ENCODE measurements at places on chromosomes 7 and 10.

- peak; percentile 87 for DNase-seq
- H3K4me1 ChIP-seq: peaks cover 10% of the 10 kb centered on the region
- H3K4me3 ChIP-seq: peak within 1 kb of the TSS; percentile 43
- no peaks in the 10 kb centered on the region for H3K27me3 ChIP-seq
- H3K27ac ChIP-seq: peak within 1 kb of the TSS; percentile 24
Measured at GRCh38 chr10:132307823-132308586, at the start of gene STK32C. Gene STK32C (minus strand): TSS chr10:132307950. CDS start chr10:132307833, 117 bp downstream.

GRCh38 chr10:28382525-28383269 is 79.8 kb upstream of the MPP7 start:
- no peak overlapping the region for H3K4me3 ChIP-seq
- peaks cover 21% of the 10 kb centered on the region for H3K4me1 ChIP-seq
- H3K36me3 ChIP-seq: no peaks in the 10 kb centered on the region
- DNase-seq: no peak
- no peak overlapping the region for H3K27ac ChIP-seq

DNA sequence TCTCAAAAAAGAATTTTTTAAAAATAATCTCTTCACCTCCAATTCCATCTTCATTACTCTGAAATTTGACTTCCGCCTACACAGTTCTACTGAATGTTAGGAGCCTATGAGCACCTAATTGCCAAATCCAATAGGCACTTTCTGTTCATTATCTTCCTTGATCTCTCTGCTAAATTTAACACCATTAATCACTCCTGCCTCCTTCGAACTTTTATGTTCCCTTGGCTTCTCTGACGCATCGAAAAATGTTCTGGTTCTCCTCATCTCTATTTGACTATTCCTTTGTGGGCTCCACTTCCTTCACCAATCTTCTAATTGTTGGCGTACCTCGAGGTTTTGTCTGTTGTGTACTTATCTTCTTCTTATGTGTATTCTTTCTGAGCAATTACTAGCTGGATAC is 87.3 kb downstream of the MTPN start:
- no peaks in the 10 kb centered on the region for H3K27me3 ChIP-seq
- no peak overlapping the region for H3K4me3 ChIP-seq
- H3K36me3 ChIP-seq: no peaks in the 10 kb centered on the region
- no peak overlapping the region for H3K27ac ChIP-seq

- H3K27me3 ChIP-seq: no peaks in the 10 kb centered on the region
- H3K36me3 ChIP-seq: no peaks in the 10 kb centered on the region
- H3K4me1 ChIP-seq: no peaks in the 10 kb centered on the region
- H3K27ac ChIP-seq: no peak overlapping the region
Measured at GRCh38 chr7:147483634-147484292, 1106.8 kb upstream of the C7orf33 start.

DNA sequence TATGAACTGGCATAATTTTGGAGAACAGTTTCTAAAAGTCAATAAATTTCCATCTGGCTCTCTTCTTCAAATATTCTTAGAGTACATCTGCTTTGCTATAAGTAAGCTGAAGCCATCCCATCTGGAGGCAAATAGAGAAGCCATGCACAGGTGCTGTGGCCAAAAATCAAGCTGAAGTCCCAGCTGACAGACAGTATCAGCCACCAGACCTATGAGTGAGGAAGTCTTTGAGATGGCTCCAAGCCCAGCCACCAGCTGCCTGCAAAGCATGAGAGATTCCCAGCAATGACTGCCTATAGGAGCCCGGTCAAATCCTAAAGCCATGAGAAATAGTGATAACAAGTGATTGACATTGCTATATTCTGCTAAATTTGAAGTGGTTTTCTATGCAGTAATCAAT is 21.7 kb upstream of the PRSS58 start:
- DNase-seq: no peak
- H3K4me1 ChIP-seq: no peaks in the 10 kb centered on the region
- H3K4me3 ChIP-seq: no peak overlapping the region
- H3K27me3 ChIP-seq: no peaks in the 10 kb centered on the region
- no peaks in the 10 kb centered on the region for H3K36me3 ChIP-seq

DNA sequence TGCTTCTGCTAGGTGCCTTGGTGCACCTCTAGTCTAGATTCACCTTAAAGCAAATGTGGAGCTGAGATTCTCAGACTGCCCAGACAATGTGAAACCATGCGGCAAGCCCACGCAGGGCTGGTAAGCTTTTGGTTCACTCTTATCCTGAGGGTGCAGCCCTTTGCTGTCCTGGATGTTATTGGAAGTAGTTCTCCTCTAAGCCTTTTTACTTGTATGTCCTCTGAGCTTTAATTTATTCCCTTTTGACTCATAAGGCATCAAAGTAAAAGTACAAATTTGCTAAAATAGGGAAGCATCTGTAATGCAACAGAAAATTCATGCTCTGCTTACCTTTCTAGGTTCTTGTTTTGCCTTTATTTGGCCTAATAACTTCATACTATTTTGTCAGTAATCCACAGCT is 186.8 kb downstream of the MACC1 start:
- H3K36me3 ChIP-seq: no peaks in the 10 kb centered on the region
- H3K4me3 ChIP-seq: no peak overlapping the region
- H3K27ac ChIP-seq: no peak overlapping the region

DNA sequence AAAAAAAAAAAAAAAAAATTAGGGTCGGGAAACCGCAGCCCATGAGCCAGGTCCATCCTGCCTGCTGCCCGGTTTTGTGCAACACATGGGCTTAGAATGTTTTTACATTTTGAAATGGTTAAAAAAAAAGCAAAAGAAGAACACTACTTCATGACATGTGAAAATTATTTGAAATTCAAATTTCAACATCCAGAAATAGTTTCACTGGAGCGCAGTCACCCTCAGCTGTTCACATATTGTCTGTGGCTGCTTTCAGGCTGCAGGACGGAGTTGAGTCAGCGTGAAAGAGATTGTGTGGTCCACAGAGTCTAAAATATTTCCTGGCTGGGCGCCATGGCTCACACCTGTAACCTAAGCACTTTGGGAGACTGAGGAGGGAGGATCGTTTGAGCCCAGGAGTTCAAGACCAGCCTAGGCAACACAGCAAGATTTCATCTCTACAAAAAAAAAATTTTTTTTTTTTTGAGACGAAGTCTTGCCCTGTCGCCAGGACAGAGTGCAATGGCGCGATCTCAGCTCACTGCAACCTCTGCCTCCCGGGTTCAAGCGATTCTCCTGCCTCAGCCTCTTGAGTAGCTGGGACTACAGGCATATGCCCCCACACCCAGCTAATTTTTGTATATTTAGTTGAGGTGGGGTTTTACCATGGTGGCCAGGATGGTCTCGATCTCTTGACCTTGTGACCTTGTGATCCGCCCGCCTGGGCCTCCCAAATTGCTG is 63.9 kb upstream of the ECHDC3 start:
- peaks cover 7% of the 10 kb centered on the region for H3K4me1 ChIP-seq
- no peaks in the 10 kb centered on the region for H3K27me3 ChIP-seq
- no peak overlapping the region for H3K4me3 ChIP-seq

DNA sequence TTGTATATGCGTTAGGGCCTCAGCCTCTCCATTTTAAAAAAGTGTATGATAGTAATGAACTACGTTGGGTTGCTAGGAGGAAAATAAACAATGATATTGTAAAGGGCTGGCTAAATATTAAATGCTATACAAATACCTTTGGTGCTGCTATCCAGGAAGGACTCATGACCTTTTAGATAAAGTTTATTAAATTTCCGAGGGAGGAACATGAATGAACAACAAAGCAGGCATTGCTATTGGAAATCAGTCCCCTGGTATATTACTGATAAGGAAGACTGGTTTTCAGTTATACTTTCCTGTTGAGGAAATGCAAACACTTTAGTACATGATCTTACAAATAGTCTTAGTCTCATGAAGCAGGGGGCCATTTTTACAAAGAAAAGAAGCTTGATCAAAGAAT is 17.2 kb upstream of the AGR2 start:
- no peaks in the 10 kb centered on the region for H3K4me1 ChIP-seq
- no peaks in the 10 kb centered on the region for H3K36me3 ChIP-seq
- DNase-seq: no peak

GRCh38 chr10:75466001-75466400 is 34.6 kb downstream of the LRMDA start:
- H3K36me3 ChIP-seq: no peaks in the 10 kb centered on the region
- H3K27ac ChIP-seq: no peak overlapping the region
- H3K27me3 ChIP-seq: no peaks in the 10 kb centered on the region
- no peak overlapping the region for H3K4me3 ChIP-seq
- DNase-seq: no peak

GRCh38 chr10:132134241-132135052 is 52.3 kb upstream of the DPYSL4 start:
- no peak for DNase-seq
- H3K36me3 ChIP-seq: no peaks in the 10 kb centered on the region
- H3K27ac ChIP-seq: no peak overlapping the region
- H3K4me1 ChIP-seq: no peaks in the 10 kb centered on the region
- no peak overlapping the region for H3K4me3 ChIP-seq

DNA sequence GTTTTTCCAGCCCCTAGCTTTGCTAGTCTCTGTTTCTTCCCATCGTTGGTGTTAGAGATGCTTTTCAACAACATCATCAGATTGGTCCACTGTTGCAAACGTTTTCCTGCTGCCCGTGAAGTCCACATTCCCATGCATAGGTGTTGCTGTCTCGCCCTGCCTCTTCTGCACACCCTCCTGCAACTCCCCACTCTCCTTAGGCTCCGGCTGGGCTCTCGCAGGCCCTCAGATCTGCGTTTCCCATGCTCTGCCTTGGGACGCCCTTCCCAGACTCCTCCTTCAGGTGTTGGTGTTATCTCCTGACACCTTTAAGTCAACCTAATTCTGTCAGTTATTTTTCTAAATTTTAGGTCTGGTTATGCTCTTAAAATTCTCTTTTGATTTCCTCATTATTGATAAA is 55.0 kb downstream of the ZMYND11 start:
- no peak for DNase-seq
- H3K36me3 ChIP-seq: no peaks in the 10 kb centered on the region
- H3K27me3 ChIP-seq: no peaks in the 10 kb centered on the region
- no peaks in the 10 kb centered on the region for H3K4me1 ChIP-seq
- H3K27ac ChIP-seq: no peak overlapping the region

GRCh38 chr10:4588824-4589223 is 237.2 kb upstream of the AKR1E2 start:
- H3K4me1 ChIP-seq: no peaks in the 10 kb centered on the region
- H3K27me3 ChIP-seq: no peaks in the 10 kb centered on the region
- H3K36me3 ChIP-seq: no peaks in the 10 kb centered on the region
- DNase-seq: no peak

DNA sequence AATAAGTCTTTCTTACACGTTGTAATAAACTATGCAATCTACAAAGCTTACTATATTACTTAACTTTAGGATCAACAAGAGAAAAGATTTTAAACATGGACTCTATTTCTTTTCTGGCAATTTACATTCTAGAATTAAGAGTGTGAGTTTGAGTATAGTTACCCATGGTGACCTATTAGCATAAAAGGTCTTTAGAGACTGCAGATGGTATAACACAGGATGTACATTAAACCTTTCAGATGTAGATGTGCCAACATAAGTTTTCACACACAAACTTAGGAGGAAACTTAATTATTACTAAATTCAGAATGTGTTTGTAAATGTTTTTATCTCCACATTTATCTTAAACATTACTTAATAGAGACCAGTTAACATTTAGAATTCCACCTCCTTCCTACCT is 54.1 kb downstream of the KCND2 start:
- no peak overlapping the region for H3K4me3 ChIP-seq
- no peaks in the 10 kb centered on the region for H3K36me3 ChIP-seq
- DNase-seq: no peak
- H3K4me1 ChIP-seq: no peaks in the 10 kb centered on the region
- no peaks in the 10 kb centered on the region for H3K27me3 ChIP-seq

DNA sequence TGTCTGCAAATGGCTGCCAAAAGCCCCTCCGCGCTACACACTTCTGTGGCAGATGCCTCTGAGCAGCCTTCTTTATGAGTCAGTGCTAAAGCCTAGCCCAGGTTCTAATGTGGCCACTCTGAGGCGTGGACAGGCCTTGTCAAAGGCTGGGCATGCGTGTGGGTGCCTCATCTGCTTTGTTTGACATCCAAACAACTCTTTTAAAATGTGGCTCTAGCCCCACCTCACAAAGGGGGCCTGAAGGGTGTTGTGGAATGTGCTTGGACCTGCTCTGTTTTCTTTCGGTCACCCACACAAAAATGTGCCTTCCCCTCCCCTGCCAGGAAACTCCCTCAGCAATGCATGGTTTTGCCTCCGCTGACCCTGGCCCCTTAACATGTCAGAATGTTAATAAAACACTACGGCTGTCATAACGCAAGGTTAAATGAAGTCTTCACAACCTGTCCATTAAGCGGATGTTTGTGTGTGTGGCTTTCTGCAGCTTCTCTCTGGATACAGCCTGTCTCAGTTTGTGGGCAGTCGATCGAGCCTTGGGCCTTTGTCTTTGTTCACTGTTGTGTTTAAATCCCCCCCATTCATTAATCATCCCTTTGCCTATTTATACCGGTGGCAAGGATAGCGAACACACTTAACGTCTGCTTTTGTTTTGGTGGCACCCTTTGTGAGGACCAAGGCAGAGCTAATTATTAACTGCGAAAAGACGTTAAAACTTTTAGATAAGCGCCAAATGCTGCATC is 718.9 kb downstream of the LRMDA start:
- H3K27me3 ChIP-seq: no peaks in the 10 kb centered on the region
- DNase-seq: no peak
- no peaks in the 10 kb centered on the region for H3K4me1 ChIP-seq
- H3K36me3 ChIP-seq: no peaks in the 10 kb centered on the region
- H3K27ac ChIP-seq: no peak overlapping the region

DNA sequence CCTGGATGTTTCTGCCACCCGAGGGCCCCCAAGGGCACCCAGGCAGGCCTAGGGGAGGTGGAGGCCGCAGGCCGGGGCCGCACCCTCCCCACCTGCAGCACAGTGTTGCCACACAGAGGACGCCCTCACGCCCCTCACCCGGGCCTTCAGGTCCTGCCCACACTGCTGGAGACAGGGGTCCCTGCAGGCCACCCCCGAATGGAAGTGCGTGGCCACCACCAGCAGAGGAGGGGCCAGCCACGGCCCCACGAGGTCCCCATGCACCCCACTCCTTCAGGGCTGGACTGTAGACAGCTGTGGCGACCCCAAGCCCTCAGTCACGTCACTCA is 35.4 kb downstream of the ADAP1 start:
- peak; percentile 42 for DNase-seq
- H3K36me3 ChIP-seq: no peaks in the 10 kb centered on the region
- no peak overlapping the region for H3K4me3 ChIP-seq
- H3K27ac ChIP-seq: no peak overlapping the region
- peaks cover 24% of the 10 kb centered on the region for H3K4me1 ChIP-seq

DNA sequence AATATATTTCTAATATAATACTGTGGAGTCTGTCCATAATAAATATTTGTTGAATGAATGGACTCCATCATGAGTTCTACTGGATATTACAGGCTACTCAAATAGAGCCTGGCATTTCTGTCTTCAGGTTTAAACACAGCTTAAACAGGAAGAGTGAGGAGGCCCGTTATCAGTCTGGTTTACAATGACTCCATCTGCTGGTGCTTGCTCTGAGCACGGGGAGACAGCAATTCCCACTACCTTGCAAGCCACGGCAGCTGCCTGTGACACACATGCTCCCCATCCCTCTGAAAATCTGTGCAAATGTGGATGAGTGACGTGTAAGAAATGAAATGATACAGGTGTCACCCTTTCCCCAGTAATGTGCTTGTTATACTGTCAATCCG is 293.5 kb upstream of the IMMP2L start:
- no peak overlapping the region for H3K4me3 ChIP-seq
- H3K36me3 ChIP-seq: no peaks in the 10 kb centered on the region
- H3K27me3 ChIP-seq: no peaks in the 10 kb centered on the region
- H3K4me1 ChIP-seq: no peaks in the 10 kb centered on the region
- DNase-seq: no peak

- H3K27ac ChIP-seq: no peak overlapping the region
- no peaks in the 10 kb centered on the region for H3K27me3 ChIP-seq
- no peak overlapping the region for H3K4me3 ChIP-seq
- no peaks in the 10 kb centered on the region for H3K36me3 ChIP-seq
Measured at GRCh38 chr10:23610626-23611307, 171.9 kb downstream of the OTUD1 start.

Data from CD8-positive, alpha-beta memory T cell (primary cell).